ENCODE measurements at places on chromosomes 2 and 18. TPM values are rescaled to one million over a fixed set of nuclear protein-coding genes. Genes with fewer than 3 reads are reported as not detected.

Gene NT5DC4
- 0.23 TPM for total RNA-seq

Gene CXCR4
- total RNA-seq = 23.7 TPM

Gene RASGRP3
- 22.3 TPM for total RNA-seq

Gene FSIP2
- 0.94 TPM for total RNA-seq

Gene ASXL3
- total RNA-seq = 4.3 TPM

Gene BUB1
- 0.84 TPM for total RNA-seq

Gene ZFP36L2
- 180 TPM for total RNA-seq

Gene CTDP1
- total RNA-seq = 18.5 TPM

Gene FOXD4L1
- 0.16 TPM for total RNA-seq

Gene TOGARAM2
- 0.78 TPM for total RNA-seq

Gene ACMSD
- not detected for total RNA-seq

- no peak for DNase-seq
- H3K4me1 ChIP-seq = no peaks in the 10 kb centered on the region
- no peaks in the 10 kb centered on the region for H3K36me3 ChIP-seq
- H3K27me3 ChIP-seq = no peaks in the 10 kb centered on the region
Measured at GRCh38 chr2:175854129-175854528, 147.9 kb downstream of the LNPK start.

GRCh38 chr2:184620367-184620766, 22.0 kb downstream of the ZNF804A start:
- H3K36me3 ChIP-seq = no peaks in the 10 kb centered on the region
- DNase-seq = no peak
- no peak overlapping the region for H3K4me3 ChIP-seq
- H3K4me1 ChIP-seq = no peaks in the 10 kb centered on the region
- H3K27me3 ChIP-seq = no peaks in the 10 kb centered on the region

GRCh38 chr2:239939736-239940483, 85.2 kb downstream of the NDUFA10 start:
- H3K27ac ChIP-seq = no peak overlapping the region
- H3K4me3 ChIP-seq = no peak overlapping the region
- H3K36me3 ChIP-seq = no peaks in the 10 kb centered on the region
- H3K4me1 ChIP-seq = no peaks in the 10 kb centered on the region
- no peaks in the 10 kb centered on the region for H3K27me3 ChIP-seq

DNA sequence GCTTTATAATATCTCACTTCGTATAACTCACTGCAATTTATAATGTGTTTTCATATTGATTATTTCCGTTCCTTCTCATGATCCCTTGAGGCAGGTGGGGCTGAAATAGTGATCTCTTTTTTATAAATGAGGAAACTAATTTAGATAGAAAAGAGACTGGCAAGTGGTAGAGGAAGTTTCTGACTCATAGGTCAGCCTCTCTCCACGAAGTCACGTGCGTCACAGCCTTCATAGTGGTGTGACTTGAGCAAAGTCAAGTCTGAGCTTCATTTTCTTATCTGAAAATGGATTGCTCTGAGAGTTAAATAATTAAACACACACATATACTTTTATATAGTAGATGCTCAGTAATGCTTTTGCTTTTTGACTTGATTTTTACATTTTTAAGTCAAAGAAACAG, 19.9 kb downstream of the ABCG5 start:
- no peak overlapping the region for H3K27ac ChIP-seq
- no peak overlapping the region for H3K4me3 ChIP-seq
- H3K36me3 ChIP-seq = no peaks in the 10 kb centered on the region

DNA sequence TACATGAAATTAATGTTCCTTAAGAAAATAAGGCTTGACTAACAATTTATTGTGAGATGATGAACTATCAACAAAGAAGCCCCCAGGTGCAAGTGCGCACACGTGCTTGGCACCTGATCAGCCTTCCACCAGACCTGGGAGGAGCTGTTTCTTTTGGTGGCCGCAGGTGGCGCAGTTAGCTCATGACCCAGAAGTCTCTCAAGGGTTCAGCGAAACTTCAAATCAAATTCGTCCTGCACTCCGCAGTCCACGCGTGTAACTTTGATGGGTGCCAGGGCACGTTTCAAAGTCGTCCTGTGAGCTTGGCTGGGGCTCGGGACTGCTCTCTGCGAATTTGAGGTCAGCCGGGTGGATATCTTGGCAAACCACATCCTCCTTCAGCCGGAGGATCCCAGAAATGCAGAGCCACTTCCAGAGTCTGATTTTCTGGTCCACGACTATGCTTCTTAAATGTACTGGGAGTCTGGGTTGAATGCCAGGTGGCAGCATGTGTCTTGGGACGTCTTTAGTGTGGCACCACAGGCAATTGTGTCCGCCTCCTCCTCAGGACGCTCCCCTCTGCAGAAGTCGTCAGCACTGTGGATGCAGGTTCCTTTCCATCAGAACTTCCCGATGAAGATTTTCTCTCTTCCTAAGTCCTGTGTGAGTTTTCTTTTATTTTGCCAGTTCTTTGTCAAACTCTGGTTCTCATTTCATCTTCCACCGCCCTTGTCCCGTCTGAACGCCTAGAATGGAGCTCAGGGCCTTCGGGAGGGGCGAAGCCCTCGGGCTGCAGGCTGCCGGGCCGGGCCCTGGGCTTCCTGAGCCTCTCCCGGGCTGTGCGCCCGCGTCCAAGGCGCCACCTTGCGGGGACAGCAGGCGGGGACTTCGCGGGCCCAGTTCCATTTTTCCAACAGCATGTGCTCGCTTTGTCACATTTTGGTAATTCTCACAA, 61.3 kb upstream of the RAPGEF4 start:
- no peaks in the 10 kb centered on the region for H3K36me3 ChIP-seq
- H3K4me1 ChIP-seq = no peaks in the 10 kb centered on the region
- H3K4me3 ChIP-seq = no peak overlapping the region

GRCh38 chr2:2187196-2187595, 143.9 kb downstream of the MYT1L start:
- no peaks in the 10 kb centered on the region for H3K4me1 ChIP-seq
- no peak overlapping the region for H3K27ac ChIP-seq
- H3K4me3 ChIP-seq = no peak overlapping the region

DNA sequence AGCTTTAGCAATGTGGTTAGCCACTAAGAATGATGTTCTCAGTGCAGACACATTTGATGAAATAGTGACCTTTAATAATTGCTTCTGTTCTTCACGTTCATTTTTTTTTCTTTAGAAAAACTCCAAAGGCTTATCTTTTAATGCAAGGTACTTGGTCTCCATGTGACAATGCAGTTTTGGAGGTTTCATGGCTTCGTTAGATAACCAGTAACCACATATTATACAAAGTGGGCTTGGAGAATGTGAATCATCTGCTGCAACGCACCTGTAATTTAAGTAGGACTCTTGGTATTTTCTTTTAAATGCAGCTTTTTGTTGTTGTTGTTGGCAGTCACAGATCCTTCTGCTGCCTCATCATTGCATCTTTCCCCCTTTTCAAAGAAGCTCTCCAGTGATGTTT, 1606.3 kb downstream of the SUCLG1 start:
- no peaks in the 10 kb centered on the region for H3K27me3 ChIP-seq
- no peak overlapping the region for H3K4me3 ChIP-seq
- DNase-seq = no peak
- no peaks in the 10 kb centered on the region for H3K36me3 ChIP-seq

DNA sequence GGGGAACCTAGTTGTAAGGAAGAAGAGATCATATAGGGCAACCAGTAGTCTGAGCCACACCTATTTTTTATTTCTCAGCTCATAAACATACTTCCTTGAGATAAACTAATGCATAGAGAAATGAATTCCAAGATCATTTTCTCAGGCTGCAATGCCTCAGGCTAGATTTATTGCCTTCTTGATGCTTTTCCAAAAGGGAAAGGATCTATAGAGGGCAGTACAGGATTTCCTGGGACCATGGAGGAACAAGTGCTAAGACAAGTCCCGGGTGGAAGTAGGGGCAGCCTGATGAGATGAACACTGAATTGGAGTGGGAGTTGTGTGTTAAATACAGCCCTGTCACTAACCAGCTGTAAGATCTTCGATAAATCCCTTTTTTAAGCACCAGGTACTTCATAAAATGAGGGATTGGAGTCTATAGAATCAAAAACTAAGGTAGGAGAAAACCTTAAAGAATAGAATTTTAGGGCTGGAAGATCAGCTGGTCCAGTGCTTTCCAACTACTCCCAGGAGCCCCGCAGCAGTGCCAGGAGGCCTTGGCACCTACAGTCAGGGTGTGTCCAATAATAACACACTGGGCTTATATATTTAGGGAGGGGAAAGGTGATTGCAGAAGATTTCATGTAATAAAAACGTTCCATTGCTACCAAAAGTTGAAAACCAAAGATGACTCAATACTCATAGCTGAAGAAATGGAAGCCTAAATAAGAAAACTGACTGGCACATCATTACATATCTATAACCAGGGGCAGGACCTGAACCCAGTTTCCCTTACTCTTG, 58.1 kb downstream of the SERTAD2 start:
- DNase-seq = no peak
- H3K4me1 ChIP-seq = peaks cover 5% of the 10 kb centered on the region
- no peaks in the 10 kb centered on the region for H3K27me3 ChIP-seq
- no peak overlapping the region for H3K4me3 ChIP-seq

GRCh38 chr2:132550946-132551345, 119.1 kb downstream of the LYPD1 start:
- no peak for DNase-seq
- H3K4me1 ChIP-seq = no peaks in the 10 kb centered on the region
- no peak overlapping the region for H3K4me3 ChIP-seq
- no peaks in the 10 kb centered on the region for H3K36me3 ChIP-seq
- no peak overlapping the region for H3K27ac ChIP-seq

- H3K27ac ChIP-seq = no peak overlapping the region
- DNase-seq = no peak
- H3K36me3 ChIP-seq = no peaks in the 10 kb centered on the region
- H3K27me3 ChIP-seq = no peaks in the 10 kb centered on the region
- peaks cover 2% of the 10 kb centered on the region for H3K4me1 ChIP-seq
Measured at GRCh38 chr2:63555931-63556330, 32.3 kb downstream of the WDPCP start.

- no peak for DNase-seq
- H3K4me1 ChIP-seq = no peaks in the 10 kb centered on the region
- H3K36me3 ChIP-seq = no peaks in the 10 kb centered on the region
Measured at GRCh38 chr2:226818930-226819329, 16.9 kb upstream of the RHBDD1 start.

DNA sequence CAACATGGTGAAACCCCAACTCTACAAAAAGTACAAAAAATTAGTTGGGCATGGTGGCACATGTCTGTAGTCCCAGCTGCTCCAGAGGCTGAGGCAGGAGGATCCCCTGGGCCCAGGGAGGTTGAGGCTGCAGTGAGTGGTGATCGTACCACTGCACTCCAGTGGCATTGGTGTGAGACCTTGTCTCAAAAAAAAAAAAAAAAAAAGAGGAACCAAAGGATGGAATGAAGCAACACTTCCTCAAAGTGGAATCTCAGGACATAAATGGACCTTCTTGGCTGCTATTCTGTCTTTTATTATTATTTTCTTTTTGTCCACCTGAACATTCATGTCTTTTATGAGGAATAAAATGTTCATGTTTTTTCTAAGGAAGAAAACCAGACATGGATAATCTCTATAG, 13.7 kb downstream of the GEMIN6 start:
- no peaks in the 10 kb centered on the region for H3K4me1 ChIP-seq
- DNase-seq = no peak
- no peaks in the 10 kb centered on the region for H3K27me3 ChIP-seq
- no peak overlapping the region for H3K27ac ChIP-seq
- no peaks in the 10 kb centered on the region for H3K36me3 ChIP-seq

DNA sequence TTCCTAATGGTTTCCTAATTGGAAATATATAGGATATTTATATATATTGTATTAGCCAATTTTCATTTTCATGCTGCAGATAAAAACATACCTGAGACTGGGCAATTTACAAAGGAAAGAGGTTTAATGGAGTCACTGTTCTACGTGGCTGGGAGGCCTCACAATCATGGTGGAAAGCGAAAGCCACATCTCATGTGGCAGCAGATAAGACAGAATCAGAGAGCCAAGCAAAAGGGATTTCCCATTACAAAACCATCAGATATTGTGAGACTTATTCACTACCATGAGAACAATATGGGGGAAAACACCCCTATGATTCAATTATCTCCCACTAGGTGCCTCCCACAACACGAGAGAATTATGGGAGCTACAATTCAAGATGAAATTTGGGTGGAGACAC, 242.5 kb upstream of the NETO1 start:
- no peak for DNase-seq
- H3K27me3 ChIP-seq = no peaks in the 10 kb centered on the region
- no peaks in the 10 kb centered on the region for H3K36me3 ChIP-seq
- no peaks in the 10 kb centered on the region for H3K4me1 ChIP-seq
- H3K4me3 ChIP-seq = no peak overlapping the region
- no peak overlapping the region for H3K27ac ChIP-seq

- no peak overlapping the region for H3K4me3 ChIP-seq
- H3K27me3 ChIP-seq = no peaks in the 10 kb centered on the region
- no peaks in the 10 kb centered on the region for H3K4me1 ChIP-seq
- DNase-seq = no peak
- H3K36me3 ChIP-seq = no peaks in the 10 kb centered on the region
Measured at GRCh38 chr2:167271932-167272331, 383.7 kb downstream of the XIRP2 start.

- peaks cover 5% of the 10 kb centered on the region for H3K4me1 ChIP-seq
- H3K4me3 ChIP-seq = no peak overlapping the region
- H3K27me3 ChIP-seq = no peaks in the 10 kb centered on the region
- no peak for DNase-seq
- no peaks in the 10 kb centered on the region for H3K36me3 ChIP-seq
- H3K27ac ChIP-seq = no peak overlapping the region
Measured at GRCh38 chr18:55513161-55513560, 74.8 kb downstream of the TCF4 start.

DNA sequence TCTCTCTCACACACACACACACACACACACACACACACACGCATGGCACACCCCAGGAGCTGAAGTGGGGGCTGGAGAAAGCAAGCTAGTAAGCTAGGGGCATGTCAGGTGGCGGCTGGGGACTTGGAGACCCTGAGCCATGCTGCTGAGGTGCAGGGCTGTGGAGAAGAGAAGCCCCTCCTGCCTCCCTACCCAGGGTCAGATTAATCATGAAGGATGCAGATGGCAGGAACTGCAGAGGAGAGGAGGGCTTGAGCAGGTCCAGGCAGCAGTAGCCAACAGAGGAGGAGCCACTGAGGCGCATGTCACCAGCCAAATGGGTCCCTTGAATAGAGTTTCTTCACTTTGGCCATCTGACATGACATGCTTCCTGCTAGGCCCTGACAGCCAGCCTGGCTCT, 9.6 kb downstream of the EDAR start:
- H3K4me1 ChIP-seq = no peaks in the 10 kb centered on the region
- H3K27ac ChIP-seq = no peak overlapping the region
- no peak overlapping the region for H3K4me3 ChIP-seq

- H3K36me3 ChIP-seq = no peaks in the 10 kb centered on the region
- no peak for DNase-seq
- no peak overlapping the region for H3K4me3 ChIP-seq
- no peak overlapping the region for H3K27ac ChIP-seq
- H3K27me3 ChIP-seq = peaks cover 2% of the 10 kb centered on the region
- no peaks in the 10 kb centered on the region for H3K4me1 ChIP-seq
Measured at GRCh38 chr2:149050188-149050587, 11.7 kb downstream of the LYPD6B start.
